ENCODE measurements at places on chromosomes 3 and 15.

- no peak for DNase-seq
Observed at GRCh38 chr3:94175677-94176076, 112.8 kb downstream of the NSUN3 start.

GRCh38 chr15:51307325-51307724 is 31.1 kb downstream of the CYP19A1 start:
- no peak for DNase-seq

DNA sequence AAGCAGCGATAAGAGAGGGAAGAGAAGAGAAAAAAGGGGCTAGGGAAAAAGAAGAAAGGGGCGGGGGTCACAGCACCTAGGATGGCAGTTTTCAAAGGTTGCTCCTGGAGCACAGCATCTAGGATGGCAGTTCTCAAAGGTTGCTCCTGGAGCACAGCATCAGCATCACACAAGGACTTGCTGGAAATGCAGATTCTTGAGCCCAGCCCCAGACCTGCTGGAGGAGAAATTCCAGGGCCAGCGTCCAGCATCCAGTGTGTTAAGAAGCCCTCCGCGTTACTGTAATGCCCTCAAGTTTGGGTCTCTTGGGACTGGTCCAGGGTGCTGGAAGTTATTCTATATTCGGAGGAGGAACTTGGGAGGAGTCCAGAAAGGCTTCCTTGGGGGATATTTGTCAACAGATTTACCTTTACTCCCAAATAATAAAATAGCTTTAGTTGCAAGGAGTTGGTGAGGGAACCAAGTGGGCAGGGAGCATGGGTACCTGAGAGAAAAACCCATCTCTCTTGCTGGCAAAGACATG is 519.4 kb downstream of the SHQ1 start:
- no peak for DNase-seq

GRCh38 chr3:177350121-177350520 is 152.8 kb upstream of the TBL1XR1 start:
- DNase-seq: no peak

GRCh38 chr3:85313380-85313779 is 354.6 kb downstream of the CADM2 start:
- no peak for DNase-seq

DNA sequence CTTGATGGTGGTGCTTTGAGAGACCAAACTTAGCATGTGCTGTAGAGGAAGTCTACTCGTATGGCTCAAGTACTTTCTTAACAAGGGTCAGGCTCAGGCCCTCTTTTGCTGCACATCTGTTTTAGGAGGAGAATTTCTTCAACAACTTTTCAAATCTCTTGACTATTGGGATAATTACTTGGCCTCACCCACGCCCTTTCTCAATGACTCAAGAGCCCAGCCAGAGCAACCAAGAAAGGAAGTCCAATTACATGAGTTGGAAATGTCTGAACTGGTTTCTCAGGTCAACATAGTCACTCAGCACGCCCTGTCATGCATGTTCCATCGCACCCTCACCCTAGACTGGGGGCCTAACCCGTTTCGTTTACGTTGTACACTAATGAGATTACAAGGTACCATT is 44.8 kb upstream of the UMPS start:
- peak; percentile 11 for DNase-seq

- no peak for DNase-seq
Observed at GRCh38 chr3:56620371-56620770, 62.7 kb downstream of the TASOR start.

DNA sequence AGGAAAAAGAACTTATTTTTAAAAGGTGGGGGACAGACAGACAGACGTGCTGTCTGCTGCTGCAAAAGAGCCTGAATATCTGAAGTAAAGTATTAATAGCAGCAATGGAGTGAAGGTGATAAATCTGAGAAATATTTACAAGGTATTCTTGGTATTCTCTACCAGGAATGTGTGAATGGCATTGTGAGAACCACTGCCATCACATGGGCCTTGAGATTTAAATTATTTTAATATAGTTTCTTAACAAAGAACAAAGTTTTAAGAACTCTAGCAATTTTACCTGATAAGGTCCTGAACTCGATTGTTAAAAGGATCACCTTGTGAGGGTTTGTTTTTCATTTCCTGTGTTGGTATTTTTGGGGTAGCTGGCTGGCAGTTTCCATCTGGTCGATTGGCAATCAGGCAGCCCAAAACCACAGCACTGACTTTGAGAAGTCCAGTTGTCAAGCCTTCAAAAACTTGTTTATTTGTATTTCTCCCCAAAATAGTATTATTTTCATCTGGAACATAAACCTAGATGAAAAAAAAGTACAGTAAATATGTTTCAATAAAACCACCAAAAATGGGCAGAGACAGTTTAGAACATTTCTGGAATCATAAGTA is 97.3 kb downstream of the ISL2 start:
- no peak for DNase-seq

DNA sequence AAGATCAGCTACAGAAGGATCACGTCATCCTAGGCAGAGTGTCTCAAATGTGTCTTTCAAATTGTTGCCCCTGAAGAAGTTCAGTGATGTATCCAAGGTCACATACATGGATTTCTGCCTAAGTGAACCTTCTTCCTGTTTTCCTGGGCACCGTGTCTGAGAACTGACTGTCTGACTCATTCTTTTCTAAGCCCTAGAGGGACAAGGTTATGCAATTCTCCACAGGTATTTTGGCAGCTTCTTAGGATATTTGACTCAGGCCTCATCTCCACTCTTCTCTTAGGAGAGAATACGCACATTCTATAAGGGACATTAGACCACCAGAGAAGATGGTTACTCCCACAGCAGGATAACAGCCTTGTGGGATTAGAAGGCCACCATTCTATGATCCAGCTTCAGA is 391.9 kb upstream of the THBS1 start:
- DNase-seq: no peak

DNA sequence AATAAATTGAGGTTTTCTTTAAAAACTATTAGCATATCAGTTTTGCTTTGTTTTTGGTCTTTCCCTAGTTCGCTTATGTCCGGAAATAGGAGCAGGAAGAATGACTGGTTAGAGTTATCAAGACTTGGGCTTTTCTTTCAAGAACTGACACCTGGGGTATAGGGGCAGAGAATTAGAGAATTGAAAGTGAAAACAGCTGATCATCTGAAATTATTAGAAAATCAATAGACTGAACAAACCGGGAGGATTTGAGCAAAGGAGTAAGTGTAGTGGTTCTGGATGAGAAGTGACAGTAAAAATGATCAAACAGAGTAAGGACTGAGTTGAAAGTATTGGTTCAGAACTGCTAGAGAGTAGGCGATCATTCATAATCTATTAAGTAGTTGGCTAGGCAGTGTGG is 6.0 kb downstream of the MINDY2 start:
- no peak for DNase-seq

DNA sequence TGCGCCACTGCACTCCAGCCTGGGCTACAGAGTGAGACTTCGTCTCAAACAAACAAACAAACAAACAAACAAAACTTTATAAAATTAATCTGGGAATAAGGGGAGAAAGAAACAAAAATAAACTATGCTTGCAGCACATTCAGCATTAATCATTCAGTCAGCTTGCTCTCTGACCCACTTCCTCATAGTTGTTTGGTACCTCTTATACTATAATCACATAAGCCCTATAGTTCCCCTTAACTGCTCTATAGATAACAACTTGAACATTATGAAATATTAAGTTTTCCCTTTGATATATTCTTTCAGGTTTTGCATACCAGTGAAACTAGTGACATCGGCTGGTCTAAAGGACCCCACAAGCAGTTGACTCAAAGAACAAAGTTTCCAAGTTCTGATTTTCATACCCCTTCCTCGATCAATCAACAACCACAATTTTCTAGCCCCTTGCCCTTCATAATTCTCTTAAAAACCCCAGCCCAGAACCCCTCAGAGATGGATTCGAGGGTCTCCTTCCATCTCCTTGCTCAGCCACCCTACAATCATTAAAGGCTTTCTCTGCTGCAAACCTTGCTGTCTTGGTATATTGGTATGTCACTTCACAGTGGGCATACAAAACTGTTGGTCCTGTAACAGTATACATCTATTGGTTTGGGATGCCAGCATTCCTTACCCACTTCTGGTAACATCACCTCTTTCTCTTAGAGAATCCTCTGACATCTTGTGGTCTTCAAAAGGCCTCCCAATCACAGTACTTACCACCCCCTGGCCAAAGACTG is 26.4 kb downstream of the BCL2L10 start:
- no peak for DNase-seq

GRCh38 chr3:187976365-187976900 is 177.5 kb upstream of the LPP start:
- peak; percentile 68 for DNase-seq

Measured in activated CD4-positive, alpha-beta T cell treated with anti-CD3 and anti-CD28 coated beads for 36 hours (primary cell).